ENCODE measurements at places on chromosomes 11 and 22.
A peak's percentile ranks its signal among the peaks of the same experiment; 100 is the strongest.

GRCh38 chr11:45173064-45173463 is 26.6 kb downstream of the PRDM11 start:
- DNase-seq = no peak

DNA sequence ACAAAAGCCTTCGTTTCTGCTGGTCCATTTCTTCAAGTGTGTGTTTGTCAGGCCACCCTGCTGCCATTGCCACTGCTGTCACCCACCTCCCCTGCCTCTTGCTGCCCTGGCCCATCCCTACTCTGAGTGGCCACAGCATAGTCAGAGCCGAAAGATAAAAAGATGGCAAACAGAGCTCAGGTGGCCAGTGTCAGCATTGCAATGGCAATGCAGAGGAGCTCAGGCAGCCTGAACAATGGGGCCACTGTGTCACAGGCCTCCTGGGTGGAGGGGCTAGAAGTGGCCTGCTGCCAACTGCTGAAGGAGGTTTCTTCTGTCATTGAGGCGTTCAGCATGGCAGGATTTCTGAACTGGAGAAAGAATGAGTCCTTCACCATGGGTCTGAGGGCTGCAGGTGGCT is 137.1 kb downstream of the CSNK2A3 start:
- no peak for DNase-seq

DNA sequence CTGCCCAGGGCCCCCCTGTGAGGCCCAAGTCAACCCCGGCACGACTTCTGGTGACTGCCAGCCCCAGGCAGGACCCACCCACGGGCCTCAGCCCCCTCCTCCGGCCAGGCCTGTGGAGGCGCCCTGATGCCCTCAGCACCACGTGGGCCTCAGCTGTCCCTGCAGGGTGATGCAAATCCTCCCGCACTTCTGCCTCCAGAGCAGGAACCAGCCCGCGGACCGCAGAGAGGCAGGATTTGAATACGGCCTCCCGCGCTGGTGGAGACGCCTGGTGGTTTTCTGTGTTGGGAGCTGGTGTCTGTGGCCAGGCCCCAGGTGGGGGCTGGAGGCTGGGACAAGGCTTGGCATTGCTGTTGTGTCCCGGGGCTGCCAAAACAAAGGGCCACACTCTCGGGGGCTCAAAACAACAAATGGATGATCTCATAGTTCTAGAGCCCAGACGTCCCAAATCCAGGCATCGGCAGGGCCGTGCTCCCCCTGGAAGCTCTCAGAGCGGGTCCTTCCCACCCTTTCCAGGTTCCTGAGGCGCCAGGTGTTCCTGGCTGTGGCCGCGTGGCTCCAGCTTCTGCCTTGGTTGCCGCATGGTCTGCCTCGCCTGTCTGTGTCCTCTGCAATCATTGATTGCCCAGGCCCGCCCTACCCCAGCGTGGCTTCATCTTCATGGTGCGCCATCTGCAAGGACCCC is 19.4 kb downstream of the TRPM5 start:
- DNase-seq = no peak

DNA sequence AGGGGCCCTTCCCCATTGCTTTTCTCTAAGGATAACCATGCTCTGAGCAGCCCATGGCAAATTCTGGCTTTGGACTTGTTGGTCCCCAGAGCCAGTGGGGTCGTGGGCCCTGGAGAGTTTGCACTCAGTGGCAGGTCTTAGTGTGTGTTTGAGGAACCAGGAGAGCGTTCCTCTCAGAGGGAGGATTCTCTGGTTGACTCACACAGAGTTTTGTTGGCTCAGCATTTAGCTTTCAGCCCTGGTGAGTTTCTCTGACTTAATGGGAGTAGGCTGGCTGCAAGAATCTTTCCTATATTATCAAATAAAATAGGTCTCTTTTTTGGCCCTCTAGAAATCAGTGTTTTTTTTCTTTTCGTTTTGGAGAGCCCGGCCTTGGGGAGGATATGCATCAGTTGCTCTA is 20.9 kb downstream of the ST14 start:
- DNase-seq = no peak

DNA sequence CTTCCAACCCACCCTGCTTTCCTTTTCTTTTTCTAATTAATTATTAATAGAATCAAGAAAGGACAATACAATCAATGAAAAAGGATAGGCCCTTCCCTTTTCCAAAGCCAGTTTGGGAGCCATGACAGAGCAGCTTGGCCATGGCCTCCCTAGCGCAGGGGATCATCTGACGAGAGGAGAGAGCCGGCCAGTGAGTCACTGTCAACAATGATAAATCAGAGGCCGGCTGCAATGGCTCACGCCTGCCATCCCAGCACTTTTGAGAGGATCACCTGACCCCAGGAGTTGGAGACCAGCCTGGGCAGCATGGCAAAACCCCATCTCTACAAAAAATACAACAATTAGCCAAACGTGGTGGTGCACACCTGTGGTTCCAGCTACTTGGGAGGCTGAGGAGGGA is 27.5 kb upstream of the KRTAP5-7 start:
- no peak for DNase-seq

DNA sequence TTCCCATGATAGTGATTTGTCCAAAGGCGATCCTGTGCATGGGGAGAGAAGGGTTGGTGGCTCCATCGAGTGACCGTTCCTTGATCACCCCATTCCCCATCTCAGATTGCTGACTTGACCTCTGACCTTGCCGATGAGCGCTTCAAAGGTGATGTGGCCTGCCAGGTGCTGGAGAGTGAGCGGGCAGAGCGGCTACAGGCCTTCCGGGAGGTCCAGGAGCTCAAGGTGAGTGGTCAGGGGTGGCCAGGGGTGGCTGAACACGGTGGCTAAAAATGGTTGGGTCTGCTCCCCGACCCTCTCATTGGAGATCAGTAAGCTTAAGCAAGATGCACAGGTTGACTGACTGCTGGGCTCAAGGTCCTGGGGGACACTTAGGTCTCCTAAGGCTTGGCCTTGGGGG is 148.7 kb downstream of the MYO18B start:
- no peak for DNase-seq

GRCh38 chr22:43628250-43628649 is 183.9 kb downstream of the EFCAB6 start:
- no peak for DNase-seq

DNA sequence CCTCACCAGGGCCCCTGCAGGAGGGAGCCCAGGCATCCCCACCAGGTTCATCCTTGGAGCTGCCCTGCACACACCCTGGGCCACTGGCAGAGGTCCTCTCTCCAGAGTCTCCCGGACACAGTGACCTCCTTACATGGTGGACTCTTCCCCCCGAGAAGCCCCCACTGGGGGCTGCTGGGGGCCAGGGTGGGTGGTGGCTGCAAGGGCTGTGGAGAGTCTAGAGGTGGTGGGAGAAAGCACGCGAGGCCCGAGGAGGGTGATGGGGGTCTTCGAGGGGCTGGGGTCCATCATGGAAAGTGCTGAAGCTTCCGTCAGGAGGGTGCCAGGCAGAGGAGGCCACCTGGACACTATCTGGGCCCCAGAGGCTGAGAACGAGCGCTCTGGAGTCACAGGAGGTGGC is 17.6 kb downstream of the PGA5 start:
- no peak for DNase-seq

- DNase-seq = no peak
Measured at GRCh38 chr22:44802071-44802700, 49.8 kb downstream of the ARHGAP8 start.

GRCh38 chr11:72721689-72722049 is 30.5 kb downstream of the ARAP1 start:
- DNase-seq = peak; percentile 17

- no peak for DNase-seq
Measured at GRCh38 chr11:104464691-104465090, 300.7 kb upstream of the PDGFD start.

GRCh38 chr11:2888266-2888968 is 2.8 kb upstream of the CDKN1C start:
- DNase-seq = peak; percentile 83

DNA sequence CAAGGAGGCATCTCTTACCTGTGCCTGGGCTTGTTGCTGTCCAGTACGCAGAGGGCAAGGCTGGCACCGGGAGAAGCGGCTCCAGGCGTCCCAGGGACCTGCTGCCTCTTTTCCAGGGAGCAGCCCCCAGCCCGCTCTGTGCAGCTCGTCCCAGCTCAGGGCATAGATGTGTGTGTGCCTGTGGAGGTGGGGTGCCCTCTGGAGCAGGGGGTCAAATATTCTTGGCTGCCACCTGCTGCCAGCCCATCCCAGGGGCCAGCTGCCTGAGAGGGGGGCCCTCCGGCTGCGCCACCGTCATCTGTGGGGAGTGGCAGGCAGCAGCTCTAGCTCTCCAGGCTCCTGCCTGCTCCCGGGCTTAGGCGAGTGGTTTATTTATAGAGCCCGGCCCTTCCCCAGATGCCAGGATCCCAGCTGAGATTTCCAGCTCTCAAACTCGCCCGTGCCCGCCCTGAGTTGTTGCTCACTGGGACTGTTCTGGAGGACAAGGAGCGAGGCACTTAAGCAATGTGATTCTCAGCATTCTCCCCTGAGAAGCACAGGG is 87.5 kb downstream of the RTL6 start:
- no peak for DNase-seq

- no peak for DNase-seq
Measured at GRCh38 chr11:72319261-72319660, 75.3 kb upstream of the PHOX2A start.

GRCh38 chr11:469684-470560 is 19.8 kb downstream of the PTDSS2 start:
- no peak for DNase-seq

GRCh38 chr11:10323793-10324170 is 18.9 kb downstream of the ADM start:
- DNase-seq = no peak

DNA sequence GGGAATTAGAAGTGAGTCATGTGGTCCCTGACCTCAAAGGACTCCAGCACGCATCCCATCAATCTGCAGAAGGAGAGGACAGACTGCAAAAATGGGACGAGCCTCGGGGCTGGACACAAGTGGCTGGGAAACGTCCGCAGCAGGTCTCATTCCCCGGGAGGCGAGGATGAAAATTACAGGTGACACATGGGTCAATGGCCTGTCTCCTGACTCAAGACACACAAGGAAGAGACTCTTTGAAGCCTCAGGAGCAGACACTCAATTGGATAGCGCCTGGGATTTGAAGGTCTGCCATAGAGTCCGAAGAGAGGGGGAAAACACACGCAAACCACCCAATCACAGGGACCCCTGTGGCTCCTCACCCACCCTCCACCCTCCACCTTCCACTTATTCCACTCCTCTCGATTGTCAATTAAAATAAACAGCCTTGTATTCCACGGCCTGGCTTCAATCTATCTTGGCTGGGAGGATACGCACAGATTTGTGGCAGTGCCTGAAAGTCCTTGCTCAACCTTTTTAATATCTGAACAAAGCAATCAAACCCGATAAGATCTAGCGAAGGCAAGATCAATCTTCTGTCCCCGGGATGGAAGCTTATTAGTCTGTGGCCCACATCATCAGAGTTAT is 101.8 kb upstream of the CADM1 start:
- no peak for DNase-seq

GRCh38 chr11:12120031-12121008 is 9.9 kb downstream of the MICAL2 start:
- DNase-seq = no peak

GRCh38 chr11:85132851-85133585 is 494.1 kb downstream of the DLG2 start:
- no peak for DNase-seq

GRCh38 chr11:94533206-94533605 is 10.5 kb upstream of the FUT4 start:
- no peak for DNase-seq

GRCh38 chr11:117202386-117203068 is 3.4 kb downstream of the TAGLN start:
- no peak for DNase-seq

DNA sequence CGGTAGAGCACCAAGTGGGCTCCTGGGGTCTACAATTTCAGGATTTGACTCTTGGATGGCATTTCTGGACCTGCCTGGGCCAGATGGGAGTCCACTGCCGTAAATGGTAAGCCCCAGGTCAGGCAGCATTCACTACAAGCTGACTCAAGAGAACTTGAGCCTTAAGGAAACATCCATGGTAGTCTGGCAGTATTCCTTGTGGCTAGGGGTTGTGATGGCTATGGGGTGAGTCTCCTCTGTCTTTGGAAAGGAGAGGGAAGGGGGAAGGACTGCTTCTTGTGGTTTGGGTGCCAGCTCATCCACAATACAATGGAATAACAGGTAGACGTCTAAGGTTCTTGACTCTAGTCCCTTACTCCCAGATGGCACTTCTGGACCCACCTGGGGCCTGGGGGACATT is 32.3 kb upstream of the POU2AF2 start:
- no peak for DNase-seq

- no peak for DNase-seq
Measured at GRCh38 chr22:35914665-35915476, 113.8 kb downstream of the RBFOX2 start.

GRCh38 chr11:90468923-90469322 is 246.1 kb upstream of the CHORDC1 start:
- DNase-seq = no peak
